ENCODE measurements at places on chromosomes 7 and 10.

DNA sequence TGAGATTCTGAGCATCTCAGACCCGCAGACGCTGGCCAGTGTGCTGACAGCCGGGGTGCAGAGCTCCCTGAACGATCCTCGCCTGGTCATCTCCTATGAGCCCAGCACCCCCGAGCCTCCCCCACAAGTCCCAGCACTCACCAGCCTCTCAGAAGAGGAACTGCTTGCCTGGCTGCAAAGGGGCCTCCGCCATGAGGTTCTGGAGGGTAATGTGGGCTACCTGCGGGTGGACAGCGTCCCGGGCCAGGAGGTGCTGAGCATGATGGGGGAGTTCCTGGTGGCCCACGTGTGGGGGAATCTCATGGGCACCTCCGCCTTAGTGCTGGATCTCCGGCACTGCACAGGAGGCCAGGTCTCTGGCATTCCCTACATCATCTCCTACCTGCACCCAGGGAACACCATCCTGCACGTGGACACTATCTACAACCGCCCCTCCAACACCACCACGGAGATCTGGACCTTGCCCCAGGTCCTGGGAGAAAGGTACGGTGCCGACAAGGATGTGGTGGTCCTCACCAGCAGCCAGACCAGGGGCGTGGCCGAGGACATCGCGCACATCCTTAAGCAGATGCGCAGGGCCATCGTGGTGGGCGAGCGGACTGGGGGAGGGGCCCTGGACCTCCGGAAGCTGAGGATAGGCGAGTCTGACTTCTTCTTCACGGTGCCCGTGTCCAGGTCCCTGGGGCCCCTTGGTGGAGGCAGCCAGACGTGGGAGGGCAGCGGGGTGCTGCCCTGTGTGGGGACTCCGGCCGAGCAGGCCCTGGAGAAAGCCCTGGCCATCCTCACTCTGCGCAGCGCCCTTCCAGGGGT, 703 bp downstream of the RBP3 start:
- no peak for DNase-seq

DNA sequence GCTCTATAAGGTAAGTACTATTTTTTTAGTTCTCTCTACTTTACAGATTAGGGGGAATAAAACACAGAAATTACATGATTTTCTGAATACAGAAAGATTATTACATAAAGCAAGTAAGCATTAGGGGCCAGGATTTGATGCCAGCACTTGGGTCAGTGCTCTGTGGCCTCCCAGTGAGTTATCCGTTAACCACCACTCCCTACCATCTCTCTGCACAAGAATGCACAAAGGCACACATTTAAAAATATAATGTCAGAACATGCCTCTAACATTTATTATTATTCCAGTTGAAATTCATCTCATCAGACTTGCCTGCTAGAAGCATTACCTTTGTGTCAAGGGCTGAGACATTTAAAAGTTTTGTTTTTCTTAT, 59.0 kb downstream of the MET start:
- DNase-seq, result no peak

- no peak for DNase-seq
Observed at GRCh38 chr10:109892931-109893330, 30.4 kb downstream of the XPNPEP1 start.

DNA sequence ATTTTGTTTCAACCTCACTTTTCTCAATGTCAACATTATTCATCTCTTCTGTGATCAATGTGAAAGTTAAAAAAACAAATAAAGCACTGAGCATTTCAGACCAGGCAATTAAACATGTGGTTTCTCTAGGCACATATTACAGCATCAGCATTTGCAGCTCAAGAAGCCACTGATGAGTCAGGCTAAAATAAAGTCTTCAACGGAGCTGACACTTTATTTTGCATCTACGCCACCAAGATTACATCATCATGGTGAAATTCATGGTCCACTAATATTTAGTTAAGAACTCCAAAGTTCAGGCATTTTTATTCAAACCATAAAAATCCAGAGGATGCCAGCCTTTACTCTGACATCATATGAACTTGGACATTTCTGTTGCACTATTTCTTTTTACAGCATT, 33.0 kb downstream of the MAGI2 start:
- no peak for DNase-seq

DNA sequence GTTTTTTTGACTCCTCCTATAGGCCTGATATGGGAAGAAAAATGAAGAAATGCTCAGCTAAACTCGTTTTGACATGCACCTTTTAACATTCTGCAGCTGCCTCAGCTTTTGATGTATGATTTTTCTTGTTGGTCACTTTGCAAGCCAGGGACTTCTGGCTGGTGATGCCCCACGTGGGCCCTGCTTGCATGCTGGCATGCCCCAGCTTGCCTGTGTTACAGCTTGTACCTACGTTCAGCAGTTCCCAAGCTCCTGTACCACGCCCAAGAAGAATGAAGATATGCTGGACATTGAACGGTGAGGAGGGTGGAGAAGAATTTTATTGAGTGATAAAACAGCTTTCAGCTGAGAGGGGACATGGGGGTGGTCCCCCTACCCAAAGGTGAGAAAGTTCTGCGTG, 245.6 kb upstream of the FZD8 start:
- no peak for DNase-seq

- DNase-seq, result peak; percentile 65
Observed at GRCh38 chr10:34526758-34527730, 288.1 kb downstream of the PARD3 start.

GRCh38 chr7:139627831-139628230, 104.3 kb downstream of the CLEC2L start:
- DNase-seq, result no peak

- DNase-seq, result no peak
Observed at GRCh38 chr10:63703740-63704345, 182.6 kb downstream of the REEP3 start.

GRCh38 chr7:150950496-150951180, 27.5 kb downstream of the KCNH2 start:
- DNase-seq, result no peak

GRCh38 chr10:30219971-30220751, 128.9 kb downstream of the MTPAP start:
- no peak for DNase-seq

DNA sequence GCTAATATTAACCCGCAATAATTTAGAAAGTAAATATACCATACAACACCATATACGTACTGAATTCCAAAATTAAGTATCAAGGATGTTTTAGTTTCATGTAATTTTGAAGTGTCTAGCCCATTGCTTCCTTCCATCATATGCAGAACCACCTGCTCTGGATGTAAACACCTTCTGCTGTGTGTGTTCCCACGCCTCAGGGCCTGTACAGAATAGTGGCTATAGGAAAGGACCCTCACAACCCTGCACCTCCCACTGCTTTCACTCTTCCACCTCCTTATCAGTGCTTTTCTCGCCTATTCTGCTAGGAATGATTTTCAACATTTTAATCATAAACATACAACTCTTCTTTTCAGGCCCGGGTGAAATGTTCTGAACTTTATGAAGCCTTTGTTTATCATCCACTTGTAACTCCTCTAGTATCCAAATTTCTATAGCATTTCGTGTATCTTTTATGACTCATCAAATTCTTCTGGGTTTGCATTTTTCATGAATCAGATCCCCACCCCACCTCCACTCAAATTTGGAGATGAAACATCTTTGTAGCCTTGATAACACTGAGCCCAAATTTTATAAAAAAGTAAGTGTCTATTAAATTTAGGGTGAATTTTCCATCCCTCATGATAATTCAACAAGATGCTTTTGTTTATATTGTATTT, 1106.8 kb upstream of the C7orf33 start:
- no peak for DNase-seq

DNA sequence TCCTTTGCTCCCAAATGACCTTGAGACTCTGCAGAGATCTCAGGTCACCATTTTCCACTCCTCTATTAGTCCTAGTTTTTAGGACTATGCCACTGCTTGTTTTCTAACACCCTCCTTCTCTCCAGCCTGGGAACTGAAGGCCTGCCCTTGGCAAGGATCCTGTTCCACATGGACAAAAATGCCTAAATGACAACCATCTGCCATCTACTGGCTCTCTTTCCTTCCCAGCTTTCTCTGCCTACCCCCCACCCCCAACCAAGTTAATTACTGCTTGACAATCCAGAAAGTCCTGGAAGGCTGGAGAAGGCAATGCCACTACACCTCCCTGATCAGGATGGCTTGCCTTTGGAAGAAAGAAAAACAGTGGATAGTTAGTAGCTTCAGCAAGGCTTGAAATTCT, 44.8 kb upstream of the SP8 start:
- DNase-seq, result no peak

DNA sequence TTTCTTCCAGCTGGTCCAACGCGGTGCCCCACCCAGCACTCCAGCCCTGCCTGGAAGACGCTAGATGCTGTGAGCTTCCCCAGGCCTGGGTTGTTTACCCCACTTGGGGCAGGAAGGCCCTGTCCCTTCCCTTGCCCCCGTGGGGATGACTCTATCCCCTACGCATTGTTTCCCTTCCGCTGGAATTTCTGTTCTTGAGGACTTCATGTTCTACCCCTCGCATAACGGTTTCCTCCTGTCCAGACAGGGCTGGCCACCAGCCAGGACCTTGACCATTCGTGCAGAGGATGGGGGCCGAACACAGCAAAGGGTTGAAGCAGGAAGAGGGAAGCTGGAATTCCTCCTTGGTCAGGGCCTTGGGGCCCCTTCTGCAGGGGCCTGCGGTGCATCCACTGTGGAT, 14.7 kb upstream of the SERPINE1 start:
- no peak for DNase-seq

DNA sequence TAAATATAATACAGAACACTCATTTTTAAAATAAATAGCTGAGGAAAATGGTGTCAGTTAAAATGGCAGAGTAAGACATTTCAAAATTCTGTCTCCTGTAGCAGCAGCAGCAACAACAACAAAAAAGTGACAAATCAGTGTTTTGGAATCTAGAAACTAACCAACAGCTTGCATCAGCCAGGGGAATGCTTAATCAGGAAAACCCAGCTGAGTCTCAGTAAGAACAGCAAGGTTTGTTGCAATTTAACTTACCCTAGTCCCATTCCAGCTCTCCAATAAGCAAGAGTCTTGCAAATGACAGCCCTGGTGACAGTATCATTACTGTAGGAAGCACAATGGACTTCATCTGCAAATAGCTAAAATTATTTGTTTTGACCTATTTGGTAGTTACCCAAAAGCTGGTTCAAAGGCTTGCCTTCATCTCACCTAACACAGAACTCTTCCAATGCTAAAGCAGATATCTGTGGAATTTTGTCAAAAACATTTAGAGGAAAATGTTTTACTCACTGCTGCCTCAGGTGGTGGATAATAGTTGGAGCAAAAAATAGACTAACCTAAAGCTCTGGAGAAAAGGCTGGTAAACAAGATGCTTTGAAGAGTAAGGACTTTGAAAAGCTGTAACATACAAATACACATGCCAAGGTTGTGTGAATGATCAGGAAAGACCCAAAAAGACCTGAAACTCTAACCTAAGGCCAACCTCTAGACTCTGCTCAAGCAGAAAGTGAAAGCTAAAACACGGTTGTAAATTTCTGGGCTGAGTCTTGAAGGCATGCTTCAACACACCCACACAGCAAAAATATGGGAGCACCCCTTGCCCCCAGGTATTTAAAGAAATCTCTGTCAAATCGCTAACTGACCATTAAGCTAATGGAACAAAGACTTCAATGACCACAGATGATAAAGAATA, 9.9 kb upstream of the ARHGAP22 start:
- no peak for DNase-seq

DNA sequence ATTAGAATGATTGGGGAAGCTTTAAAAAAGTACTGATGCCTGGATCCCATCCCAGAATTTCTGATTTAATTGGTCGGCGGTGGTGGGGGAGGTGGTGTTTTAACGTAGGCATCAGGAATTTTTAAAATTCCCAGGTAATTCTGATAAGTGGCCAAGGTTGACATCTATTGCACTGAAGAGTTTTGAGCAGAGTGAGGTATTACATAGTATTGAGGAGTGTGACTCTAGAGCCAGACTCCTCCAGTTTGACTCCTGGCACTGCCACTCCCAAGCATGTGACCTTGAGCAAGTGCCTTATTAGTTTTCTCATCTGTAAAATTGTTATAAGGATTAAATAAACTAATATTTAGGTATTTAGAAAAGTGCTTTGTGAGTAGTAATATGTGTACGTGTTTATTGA, 6.2 kb downstream of the PLEKHA1 start:
- DNase-seq, result no peak

DNA sequence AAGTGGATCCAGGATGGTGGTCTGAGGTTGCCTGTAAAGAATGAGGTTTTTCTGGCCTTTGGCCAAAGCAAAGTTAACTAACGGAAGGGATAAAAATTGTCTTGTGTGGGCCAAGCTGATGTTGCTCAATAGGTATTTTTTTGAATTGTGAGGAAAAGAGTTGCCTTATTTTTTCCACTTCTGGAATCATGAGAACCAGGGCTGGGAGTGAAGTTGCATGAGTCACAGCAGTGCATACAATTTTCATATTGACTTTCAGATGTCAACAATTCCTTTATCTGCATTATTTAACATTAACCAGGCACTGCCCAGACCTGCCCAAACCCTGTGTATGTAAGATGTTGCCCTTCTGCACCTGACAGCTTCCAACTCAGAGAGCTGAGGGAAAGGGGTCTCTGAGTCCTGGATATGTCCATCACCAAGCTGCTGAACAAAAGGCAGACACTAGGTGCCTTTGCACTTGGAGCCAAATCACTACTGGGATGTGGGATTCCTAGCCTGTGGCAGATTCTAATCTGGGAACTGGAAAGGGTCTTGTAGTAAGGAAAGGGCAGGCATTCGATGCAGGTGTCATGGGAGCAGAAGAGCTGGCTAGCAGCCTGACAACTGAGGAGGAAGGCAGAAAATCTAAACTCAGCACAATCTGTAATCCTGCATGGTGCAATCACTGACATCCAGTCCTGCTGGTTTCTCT, 52.3 kb upstream of the SLC35B4 start:
- no peak for DNase-seq

DNA sequence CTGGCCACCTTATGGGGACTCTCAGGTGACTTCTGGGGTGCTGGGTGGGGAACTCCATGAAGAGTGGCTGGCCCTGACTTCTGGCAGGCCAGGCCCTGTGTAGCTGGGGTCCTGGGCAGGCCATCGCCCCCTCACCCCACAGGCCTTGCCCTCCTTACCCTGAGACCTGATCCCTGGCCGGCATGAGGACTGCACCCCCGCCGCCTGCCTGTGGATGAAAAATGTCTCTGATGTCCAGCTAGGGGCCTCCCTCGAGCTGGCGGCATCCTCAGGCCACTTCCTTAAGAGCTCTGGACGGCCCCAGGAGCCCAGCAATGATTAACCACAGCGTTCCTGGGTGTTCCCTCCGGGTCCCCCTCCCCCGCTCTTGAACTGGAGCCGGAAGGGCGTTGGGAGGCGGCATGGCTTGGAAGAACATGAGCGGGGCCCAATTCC, 31.8 kb upstream of the SHH start:
- no peak for DNase-seq

GRCh38 chr7:29239638-29240037, 45.1 kb downstream of the CHN2 start:
- no peak for DNase-seq

- no peak for DNase-seq
Observed at GRCh38 chr10:79393924-79394610, 46.8 kb downstream of the PPIF start.
